Renal cortex interstitium (tissue), 15 donors: ENCODE measurements at places on chromosomes 5 and 9.

GRCh38 chr5:32126691-32127090, 47.4 kb downstream of the GOLPH3 start:
- no peak for DNase-seq

DNA sequence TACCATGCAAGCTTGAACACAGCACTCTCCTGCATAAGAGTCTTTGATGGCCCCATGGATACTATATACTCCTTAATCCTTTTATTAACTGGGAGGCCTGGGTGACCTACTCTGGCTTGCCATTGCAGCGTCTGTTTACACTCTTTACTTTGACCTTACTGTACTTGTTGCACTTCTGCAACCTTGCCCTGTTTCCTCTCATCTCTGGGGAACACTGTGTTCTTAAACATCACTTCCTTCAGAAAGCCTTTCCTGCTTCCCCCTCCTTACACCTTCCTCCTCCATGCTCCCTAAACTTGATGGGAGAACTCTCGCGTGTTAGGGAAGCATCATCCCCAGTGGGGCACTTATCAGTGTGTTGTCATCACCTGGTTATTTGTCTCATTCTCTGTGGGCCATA, 222.3 kb downstream of the NR3C1 start:
- no peak for DNase-seq

GRCh38 chr5:98314292-98314691, 459.2 kb upstream of the RGMB start:
- DNase-seq: no peak

DNA sequence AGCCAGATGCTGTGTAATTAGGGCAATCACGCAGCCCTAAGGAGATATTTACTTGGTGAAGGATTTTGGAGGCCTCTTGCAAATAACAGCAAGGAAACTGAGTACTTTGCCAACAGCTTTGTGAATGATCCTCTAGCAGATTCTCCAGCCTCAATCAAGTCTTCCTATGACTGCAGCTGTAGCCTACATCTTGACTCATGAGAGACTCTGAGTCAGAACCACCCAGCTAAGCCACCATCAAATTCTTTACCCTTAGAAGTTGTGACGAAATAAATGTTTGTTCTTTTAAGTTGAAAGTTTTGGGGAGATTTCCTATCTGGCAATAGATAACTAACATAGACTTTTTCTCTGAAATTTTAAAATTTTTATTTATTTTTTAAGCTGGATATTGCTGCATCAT, 237.6 kb upstream of the CCNH start:
- no peak for DNase-seq

- no peak for DNase-seq
Observed at GRCh38 chr5:149849966-149850910, 94.4 kb downstream of the PDE6A start.

- DNase-seq: no peak
Observed at GRCh38 chr5:157535042-157535865, 40.3 kb downstream of the ADAM19 start.

- DNase-seq: no peak
Observed at GRCh38 chr9:91303741-91304415, 57.8 kb downstream of the AUH start.

GRCh38 chr9:106023455-106023854, 329.1 kb downstream of the TMEM38B start:
- no peak for DNase-seq

DNA sequence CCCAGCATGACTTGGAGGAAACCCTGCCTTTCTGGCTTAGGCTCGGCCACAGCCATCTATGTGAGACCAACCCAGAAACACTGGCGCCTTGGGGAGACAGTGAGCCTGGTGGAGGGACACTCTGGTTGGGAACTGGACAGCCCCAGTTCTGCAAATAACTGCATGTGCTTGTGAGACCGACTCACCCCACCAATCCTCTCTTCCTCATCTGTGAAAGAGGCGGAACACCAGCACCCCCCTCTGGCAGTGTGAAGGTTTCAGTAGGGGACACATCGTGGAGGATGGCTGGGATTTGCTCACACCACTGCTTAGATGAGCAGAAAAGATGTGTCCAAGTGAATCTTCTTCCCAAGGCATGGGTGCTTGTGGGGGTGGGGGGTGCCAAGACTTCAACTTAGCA, 43.4 kb upstream of the N4BP3 start:
- DNase-seq: no peak

DNA sequence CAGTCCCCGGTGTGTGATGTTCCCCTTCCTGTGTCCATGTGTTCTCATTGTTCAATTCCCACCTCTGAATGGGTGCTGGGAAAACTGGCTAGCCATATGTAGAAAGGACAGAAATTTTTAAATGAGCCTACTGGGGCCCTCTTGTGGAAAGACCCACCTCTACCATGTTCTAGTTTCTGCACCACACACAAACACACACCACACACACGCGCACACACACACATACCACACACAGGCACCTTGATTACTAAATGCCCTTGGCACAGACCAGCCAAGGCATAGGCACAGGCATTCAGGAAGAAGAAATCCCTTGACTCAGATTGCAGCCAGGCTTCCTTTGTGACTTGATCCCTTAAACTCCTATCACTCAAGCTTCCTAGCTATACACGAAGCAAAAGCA, 60.5 kb downstream of the SIL1 start:
- no peak for DNase-seq

DNA sequence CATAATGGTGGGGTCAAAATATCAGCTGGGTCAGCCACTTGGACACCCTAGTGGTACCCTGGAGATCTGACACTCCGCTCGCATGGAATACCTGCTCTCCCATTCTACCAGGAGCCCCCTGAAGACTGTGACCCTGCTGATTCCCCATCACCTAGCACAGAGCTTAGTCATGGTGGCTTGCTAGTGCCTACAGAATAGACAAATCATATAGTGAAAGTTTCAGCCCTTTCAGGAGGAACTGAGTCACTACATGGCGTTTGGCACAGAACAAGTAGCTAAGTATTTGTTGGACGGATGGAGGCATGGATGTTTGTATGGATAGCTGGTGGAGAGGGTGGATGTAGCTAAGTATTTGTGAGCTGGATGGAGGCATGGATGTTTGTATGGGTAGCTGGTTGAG, 65.3 kb downstream of the LMX1B start:
- no peak for DNase-seq

- DNase-seq: no peak
Observed at GRCh38 chr5:174284873-174285272, 239.4 kb downstream of the NSG2 start.

- no peak for DNase-seq
Observed at GRCh38 chr9:36625006-36625615, 52.4 kb downstream of the MELK start.

DNA sequence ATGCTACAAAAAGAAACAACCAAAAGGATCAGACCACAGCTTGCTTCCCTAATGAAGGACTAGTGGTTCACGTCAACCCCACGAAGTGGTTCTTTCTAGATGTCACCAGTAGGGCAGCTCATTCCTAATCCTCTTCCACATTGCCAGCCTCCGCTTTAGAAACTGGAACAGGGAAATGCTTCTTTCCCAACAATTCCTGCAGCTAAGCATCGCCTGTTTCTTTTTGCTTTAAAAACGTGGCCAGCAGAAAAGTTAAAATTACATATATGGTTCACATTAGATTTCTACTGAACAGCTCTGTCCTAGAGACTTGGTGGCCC, 100.2 kb downstream of the MTX3 start:
- DNase-seq: no peak

GRCh38 chr5:142109331-142110045, 909 bp downstream of the NDFIP1 start:
- no peak for DNase-seq

DNA sequence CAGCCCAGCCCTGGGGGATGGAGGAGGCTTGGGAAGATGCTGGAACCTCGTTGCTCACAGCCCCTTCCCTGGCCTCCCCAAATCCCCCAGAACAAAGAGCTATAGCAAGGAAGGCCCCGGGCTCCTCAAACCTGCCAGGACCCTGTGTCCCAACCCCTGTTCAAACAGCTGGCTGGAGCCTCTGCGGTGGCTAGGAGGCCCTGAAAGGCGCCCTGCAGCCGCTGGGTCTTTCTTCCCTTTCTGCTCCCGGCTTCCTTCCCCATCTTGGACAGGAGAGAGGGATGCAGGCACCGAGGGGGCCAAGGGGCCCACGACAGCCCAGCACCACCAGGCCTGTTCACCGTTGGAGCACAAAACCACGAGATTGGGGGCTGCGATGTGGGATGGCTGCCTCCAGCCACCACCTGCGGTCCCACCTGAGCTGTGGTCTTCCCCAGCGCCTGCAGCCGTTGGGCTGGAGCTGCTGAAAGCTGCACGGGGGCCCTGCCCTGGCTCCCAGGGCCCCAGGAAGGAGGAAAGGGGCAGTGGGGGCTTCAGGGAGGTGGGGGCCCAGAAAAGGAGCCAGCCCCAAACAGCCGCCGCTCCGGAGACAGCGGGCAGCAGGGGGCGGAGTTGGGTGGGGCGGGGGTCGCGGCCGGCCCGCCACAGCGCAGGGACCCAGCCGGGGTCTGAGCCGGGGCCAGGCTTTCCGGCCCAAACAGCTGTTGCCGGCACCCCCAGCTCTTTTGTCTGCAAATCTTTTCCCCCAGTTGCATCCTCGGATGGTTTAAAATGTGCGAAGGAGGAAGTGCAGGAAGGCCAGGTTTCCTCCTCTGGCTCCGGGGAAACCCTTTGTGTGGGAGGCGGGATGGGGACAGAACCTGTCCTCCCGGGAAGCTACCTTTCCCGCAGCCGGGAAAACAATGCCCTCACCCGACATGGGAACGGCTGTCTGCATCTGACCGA, 16.1 kb downstream of the NOTCH1 start:
- no peak for DNase-seq

DNA sequence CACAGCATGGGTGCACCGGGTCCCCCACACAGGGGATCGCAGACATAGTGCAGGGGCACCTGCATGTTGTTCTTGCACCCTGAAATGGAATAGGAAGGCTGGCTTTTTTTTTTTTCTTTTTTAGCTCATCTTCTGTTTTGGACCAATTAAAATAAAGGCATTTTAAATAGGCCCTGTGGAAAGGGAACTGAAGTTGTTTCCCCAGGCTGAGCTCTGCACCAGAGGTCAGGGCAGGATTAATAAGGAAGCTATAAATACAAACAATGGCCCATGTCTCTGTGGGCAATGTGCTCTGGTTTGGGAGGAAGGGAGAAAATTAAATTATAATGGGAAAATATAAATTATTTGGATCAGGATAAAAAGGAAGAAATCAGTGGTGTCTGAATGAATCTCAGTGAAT, 21.2 kb upstream of the KCNMB1 start:
- no peak for DNase-seq

DNA sequence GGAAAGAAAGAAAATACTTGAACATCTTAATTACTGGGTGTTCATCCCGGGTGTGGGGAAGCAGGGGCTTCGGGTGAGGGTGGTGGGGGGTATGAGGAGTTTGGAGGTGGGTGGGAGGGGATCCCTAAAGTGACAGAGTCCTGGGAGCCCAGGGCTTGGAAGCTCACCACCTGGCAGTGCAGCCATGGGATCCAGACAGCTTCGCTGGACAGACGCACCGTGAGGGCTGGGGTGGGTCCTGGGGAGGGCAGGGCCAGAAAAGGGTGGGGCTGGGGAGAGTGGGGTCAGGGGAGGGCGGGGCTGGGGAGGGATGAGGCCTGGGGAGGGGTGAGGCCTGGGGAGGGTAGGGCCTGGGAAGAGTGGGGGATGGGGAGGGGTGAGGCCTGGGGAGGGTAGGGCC, 127.5 kb upstream of the LPCAT1 start:
- no peak for DNase-seq

DNA sequence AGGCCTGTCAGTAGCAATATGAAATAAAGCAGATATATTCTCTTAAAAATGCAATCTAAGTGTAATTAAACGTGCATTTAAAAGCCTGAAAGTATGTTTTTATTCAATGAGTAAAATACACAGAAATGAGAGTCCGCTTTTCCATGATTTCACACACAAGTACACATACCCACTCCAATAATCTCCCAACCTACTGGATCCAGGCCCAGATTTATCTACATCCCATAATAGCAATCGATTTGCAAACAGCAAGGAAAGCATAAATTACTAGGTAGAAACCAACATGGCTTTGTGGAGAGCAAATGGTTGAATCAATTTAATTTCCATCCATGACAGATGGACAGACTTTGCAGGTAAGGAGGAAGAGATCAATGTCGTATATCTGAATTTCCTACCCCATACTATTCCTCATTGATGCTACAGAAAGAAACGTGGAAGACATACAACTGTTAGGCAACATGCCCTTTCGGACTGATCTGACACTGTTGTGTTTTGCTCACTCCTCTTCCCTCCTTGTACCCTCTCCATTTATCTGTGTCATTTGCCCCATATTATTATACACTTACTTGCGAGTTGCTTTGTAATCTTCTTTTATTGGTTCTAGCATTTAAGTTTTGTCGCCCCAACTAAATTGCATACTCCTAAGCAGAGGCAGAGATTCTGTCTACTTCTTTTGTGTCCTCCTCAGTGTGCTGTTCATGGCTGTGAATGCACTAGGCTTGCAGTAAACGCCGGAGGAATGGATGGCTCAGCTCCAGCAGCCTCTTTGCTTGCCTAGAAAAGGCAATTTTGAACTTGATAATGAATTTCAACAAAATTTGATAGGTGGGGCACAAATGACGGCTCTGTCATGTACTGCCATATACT, 133.6 kb downstream of the NFIB start:
- no peak for DNase-seq

- DNase-seq: no peak
Observed at GRCh38 chr9:121398374-121398773, 28.3 kb upstream of the STOM start.

- DNase-seq: no peak
Observed at GRCh38 chr9:133199648-133200321, 9.3 kb downstream of the OBP2B start.

GRCh38 chr9:4967523-4967922, 17.5 kb upstream of the JAK2 start:
- DNase-seq: no peak

GRCh38 chr5:5524327-5524726, 101.8 kb downstream of the ICE1 start:
- no peak for DNase-seq

- DNase-seq: no peak
Observed at GRCh38 chr9:68537616-68537880, 3.1 kb downstream of the TMEM252 start.

DNA sequence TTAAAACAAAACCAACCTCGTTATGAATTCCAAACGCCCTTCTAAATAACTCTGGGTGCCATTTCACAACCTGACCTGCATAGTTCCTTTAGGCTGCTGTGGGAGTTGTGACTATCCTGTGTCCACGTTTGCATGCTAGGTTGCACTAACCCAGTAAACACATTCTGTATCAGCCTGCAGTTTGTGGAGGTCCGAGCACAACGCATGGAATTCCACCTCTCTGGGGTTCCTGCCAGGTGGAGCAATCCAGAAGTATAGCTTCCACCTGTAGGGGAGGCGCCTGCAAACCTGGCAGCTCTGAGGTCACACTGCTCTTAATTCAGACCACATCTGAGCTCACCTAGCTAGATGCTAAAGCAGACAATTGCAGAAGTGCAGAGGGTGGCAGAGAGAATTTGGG, 57.2 kb downstream of the MARCHF3 start:
- DNase-seq: no peak
